ENCODE measurements at places on chromosomes 1 and 21.

GRCh38 chr1:33637846-33638440 is 165.5 kb downstream of the ZSCAN20 start:
- DNase-seq, result no peak

GRCh38 chr1:11144570-11145256 is 44.4 kb upstream of the ANGPTL7 start:
- no peak for DNase-seq

- no peak for DNase-seq
These were observed 261.0 kb downstream of the ASTN1 start for GRCh38 chr1:176903474-176903873.

GRCh38 chr1:166330096-166330495 is 163.3 kb upstream of the FAM78B start:
- DNase-seq, result no peak

GRCh38 chr1:245108909-245109308 is 45.9 kb upstream of the KIF26B start:
- DNase-seq, result no peak

- DNase-seq, result no peak
These were observed 25.1 kb downstream of the WDR64 start for GRCh38 chr1:241677201-241677600.

GRCh38 chr1:150976401-150976821 is 1.8 kb upstream of the CERS2 start:
- DNase-seq, result no peak

GRCh38 chr1:14404862-14405301 is 193.6 kb upstream of the KAZN start:
- DNase-seq, result no peak

DNA sequence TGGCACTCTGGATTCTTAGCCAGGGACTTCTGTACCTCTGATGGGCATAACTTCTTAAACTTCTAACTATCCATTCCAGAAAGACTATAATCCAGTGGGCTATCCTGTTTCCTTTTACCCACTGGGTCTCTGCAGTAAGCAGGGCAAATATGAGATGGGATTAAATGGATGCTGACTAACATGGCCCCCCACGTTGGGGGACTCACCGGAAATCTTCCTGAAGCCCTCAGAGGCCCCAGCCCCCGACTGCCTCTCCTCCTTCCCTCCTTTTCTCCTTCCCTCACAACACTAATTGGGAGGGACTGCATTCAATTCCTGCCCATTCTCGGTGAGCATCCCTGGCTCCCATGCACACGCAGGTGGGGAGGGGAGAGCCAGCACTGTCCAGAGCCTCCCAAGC is 70.1 kb downstream of the SSBP3 start:
- DNase-seq, result no peak

- no peak for DNase-seq
These were observed 23.0 kb upstream of the SMG7 start for GRCh38 chr1:183449223-183449770.

DNA sequence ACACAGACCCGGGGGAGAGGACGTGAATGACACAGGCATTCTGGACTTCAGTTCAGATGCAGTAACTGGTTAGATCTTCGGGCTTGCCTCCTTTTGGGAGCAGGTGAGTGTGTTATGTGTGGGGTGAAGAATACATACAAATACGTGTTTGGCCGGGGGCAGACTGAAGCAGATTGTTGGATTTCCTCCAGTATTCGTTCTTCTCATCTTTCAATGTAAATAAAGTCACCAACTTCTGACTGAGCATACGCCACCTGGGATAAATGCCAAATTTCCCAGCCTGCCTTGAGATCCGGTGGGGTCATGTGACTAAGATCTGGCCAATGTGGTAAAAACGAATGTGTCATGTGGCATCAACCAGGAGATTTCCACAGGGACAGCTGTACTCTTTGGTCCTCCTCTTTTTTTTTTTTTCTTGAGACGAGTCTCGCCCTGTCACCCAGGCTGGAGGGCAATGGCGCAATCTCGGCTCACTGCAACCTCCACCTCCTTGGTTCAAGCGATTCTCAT is 189.8 kb downstream of the RGS7 start:
- DNase-seq, result no peak

DNA sequence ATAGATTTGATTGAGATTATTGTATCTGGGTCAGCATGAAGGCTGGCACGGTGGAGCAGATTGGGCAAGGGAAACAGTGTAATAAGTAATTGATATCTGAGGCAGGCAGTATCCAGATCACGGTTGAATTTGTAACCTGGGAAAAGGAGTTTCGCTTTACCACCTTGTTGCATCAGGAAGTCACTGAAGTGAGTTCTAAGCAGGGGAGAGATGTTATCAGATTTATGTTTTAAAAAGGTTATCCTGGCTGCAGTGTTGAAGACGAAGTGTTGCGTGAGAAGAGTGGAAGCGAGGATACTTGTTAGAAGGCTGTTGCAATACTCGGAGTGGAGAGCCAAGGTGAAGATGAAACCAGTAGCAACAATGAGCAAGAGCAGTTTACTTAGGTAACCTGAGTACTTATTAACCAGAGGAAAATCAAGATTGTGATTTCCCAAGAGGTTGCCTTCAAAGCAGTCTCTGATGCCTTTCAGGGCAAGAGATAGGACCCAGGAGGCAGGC is 77.8 kb downstream of the LHX9 start:
- no peak for DNase-seq

Measured in colonic mucosa (tissue), 4 donors.